ENCODE measurements at places on chromosomes 6 and 20. TPM values are rescaled to one million over a fixed set of nuclear protein-coding genes. Genes with fewer than 3 reads are reported as not detected.

GRCh38 chr6:150631984-150632642 lies 32.4 kb downstream of the PLEKHG1 start:
- DNase-seq: no peak

- no peak for DNase-seq
Measured at GRCh38 chr20:17859002-17859615, 109.5 kb downstream of the SNX5 start.

DNA sequence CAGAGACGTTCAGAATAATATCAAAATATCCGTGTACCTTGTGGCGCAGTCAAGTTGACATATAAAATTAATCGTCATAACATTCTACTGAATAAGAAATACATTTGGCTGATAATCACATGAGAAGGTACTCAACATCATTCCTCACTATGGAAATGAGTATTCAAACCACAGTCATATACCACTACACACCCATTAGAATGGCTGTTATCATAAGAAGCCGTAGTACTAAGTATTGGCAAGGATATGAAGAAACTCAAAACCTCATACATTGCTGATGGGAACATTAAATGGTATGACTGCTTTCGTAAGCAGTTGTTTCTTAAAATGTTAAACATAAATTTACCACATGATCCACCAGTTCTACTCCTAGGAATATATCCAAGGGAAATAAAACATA lies 244.7 kb downstream of the CDKAL1 start:
- DNase-seq: no peak

DNA sequence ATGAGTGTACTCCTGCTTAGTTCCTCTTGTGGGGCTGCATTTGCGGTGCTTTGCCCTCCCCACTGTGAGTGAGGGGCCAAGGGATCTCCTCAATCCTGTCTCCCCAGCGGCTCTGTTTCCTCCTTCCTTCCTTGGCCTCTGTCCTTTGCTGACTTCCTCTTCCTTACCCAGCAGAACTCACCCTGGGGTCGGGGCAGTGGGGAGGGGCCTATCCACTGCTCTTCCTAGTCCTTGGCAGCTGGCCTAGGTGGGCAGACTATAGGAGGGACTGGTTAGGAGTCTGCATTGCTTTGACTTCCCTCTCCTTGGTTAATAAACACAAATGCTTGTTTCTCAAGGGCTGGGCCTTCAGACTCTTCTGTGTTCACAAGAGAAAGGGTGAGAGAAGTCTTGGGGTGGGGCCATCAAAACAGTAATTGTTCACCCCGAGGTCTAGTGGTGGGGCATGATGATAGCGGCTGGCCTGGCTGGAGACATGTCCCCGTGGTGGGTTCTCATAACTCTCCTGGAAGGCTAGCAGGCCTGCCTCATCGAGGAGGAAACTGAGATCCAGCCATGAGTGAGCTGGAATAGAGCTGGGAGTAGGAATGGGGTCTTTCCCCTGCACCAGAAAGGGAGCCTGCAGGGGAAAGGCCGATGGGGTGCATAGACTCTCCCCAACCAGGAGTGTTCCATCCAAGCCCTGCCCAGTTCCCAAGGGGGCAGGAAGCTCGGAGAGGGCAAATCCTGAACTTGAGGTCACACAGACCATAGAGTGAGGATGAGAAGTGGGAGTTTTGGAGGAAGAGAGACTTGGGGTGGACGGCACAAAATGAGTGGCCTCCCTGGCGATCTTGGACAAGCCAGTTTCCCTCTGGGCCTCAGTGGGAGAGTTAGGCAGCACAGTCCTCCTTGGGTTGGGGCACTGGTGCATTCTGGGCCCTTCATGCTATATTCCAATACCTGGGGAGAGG lies 12.7 kb downstream of the FAM110A start:
- DNase-seq: no peak

- no peak for DNase-seq
Measured at GRCh38 chr6:122035173-122035572, 364.3 kb upstream of the HSF2 start.

DNA sequence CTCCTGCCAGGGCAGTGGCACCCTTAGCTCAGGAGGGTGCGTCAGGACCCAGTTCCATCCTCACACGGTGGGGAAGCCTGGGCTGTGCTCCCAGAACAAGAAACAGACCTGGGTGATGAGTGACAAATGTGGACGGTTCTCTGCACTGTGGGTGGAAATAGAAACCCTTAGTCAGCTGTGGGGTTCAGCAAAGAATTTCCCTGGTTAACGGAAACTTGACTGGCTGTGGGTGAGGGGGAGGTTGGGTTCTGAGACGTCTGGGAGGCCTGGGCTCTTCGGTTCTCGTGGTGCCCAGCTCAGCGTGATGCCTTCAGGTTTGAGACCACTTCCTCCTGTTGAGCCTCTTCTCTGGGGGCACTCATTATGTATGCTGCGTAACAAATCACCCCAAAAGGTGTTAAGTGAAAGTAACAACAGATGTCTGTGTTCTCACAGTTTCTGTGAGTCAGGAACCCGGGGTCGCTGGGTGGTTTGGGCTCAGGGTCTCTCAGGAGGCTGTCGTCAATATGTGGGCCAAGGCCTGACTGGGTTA lies 53.1 kb upstream of the FAM83D start:
- no peak for DNase-seq

GRCh38 chr6:144678844-144679243 lies 393.7 kb downstream of the UTRN start:
- DNase-seq: no peak

GRCh38 chr6:10850728-10851127 lies 12.4 kb upstream of the MAK start:
- DNase-seq: no peak

DNA sequence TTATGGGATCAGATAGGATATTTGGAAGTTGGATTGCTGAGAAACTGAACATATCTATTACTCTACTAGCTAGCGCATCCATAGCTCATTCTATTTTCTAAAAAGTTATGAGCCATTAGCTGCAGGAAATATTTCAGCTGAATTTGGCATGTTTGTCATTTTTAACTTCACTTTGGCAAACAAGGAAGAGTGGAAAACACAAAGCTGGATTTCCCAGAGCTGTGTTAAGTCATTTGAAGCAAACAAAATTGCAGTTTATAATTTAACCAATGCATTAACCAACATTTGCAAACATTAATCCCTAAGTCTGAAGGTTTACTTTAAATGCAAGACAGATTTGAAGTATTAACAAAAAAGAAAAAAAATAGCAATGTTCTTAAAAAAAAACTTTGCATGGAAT lies 1.2 kb downstream of the ALDH8A1 start:
- no peak for DNase-seq

DNA sequence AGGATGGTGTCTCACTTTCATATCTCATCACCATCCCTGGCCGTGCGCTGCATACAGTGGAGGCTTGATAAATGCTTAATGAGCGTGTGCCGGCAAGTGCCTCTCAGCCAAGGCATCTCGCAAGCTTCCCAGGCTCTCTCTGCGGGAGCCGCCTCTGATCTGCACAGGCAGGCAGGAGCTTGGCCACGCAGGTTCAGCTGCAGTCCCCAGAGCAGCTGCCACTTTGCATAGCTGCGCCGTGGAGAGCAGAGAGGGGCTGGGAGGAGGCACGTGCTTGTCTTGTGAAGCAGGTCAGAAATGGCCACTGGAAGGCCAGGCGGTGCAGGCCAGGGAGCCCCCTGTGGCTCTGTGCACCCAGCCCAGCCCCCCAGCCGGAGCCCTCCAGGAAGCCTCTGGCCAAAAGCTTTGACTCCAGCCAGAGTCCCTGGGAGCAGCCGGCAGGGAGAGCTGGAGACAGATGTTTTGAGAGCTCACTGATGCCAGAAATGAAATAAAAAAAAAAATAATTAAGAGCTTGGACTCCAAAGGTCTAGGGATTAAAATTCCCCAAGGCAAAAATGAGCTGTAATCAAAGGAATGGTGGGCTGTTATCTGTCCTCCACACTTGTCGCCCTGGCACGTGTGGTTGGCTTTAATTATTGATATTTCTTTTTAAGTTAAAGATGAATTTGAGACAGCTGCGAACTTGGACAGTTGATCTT lies 377.0 kb downstream of the CDH4 start:
- DNase-seq: no peak

DNA sequence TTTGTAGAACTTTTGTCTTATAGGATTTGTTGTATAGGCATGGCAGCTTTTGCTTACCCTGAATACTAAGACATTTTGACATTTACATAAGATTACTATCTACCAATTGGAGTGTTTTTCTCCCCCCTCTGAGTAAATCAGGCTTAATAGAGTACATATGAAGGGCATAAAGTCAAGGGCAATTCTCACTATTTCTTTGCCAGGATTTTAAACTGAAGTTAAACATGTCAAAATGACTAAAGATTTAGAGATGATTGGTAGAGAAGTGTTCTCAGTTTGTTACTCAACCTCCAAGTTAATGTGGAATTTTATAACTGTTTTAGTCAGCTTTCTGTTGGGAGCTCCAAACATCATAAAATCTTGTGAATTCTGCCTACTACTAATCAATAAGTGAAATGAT lies 157.8 kb downstream of the CDKAL1 start:
- DNase-seq: no peak

Gene FNDC1
- total RNA-seq: 0.45 TPM

Gene GPSM3
- 22.4 TPM for total RNA-seq

Gene PHACTR3
- total RNA-seq: not detected

Gene OPRL1
- 3.0 TPM for total RNA-seq

Gene LAMA2
- 2.9 TPM for total RNA-seq

Gene RGS19
- total RNA-seq: 16.1 TPM

Gene MAP7
- 52.5 TPM for total RNA-seq

Gene PCIF1
- 21.2 TPM for total RNA-seq

Gene OGFRL1
- total RNA-seq: 9.1 TPM

Gene LAMA4
- 0.24 TPM for total RNA-seq
